ENCODE measurements at places on chromosomes 3 and 15.

GRCh38 chr3:116863822-116864589, 154.4 kb downstream of the TUSC7 start:
- no peak for DNase-seq

DNA sequence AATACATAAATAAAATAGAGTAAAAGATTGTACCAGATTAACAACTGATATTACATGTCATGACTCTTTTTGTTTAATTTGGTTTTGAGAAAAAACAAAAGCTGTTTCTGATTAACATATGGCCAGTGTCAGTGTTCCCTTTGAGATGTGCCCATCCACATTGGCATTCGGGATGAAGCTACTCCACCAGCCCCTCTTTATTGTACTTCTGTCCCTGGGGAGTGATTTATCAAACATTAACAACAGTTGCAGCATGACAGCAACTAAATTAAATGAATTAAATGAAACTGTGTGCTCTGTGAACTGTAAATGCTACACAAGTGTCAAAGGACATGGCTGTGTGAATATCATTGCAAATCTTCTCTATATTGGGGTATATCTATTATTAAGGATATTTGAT, 25.9 kb upstream of the MTMR10 start:
- no peak for DNase-seq

DNA sequence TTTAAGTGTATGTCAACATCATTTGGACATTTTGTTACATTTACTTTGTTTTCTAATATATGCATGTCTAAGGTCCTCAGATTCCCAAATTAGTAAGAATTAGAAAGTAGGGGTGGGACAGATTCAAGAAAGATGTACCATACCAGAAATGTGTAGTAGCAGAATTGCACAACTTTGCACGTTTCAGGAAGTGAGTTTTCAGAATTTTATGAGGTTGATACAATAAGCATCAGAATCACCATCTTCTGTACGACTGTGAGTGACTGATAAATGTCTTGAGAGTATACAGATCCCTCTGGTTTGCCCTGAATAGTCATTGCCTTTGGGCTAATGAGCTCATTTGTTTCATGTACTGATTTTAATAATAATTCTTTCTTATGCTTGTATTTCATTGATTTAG, 9.3 kb downstream of the ARIH2 start:
- DNase-seq = no peak

GRCh38 chr3:135106445-135106844, 311.4 kb downstream of the EPHB1 start:
- DNase-seq = no peak

GRCh38 chr15:60779718-60780503, 301.0 kb upstream of the ICE2 start:
- DNase-seq = no peak

Data from sciatic nerve (tissue), 2 donors.